Esophagus squamous epithelium (tissue), 5 donors: ENCODE measurements at places on chromosomes 2 and 18.

GRCh38 chr18:51765606-51766360 is 568.3 kb upstream of the MEX3C start:
- DNase-seq, result no peak

- DNase-seq, result no peak
Observed at GRCh38 chr2:221853297-221853696, 281.2 kb upstream of the EPHA4 start.

DNA sequence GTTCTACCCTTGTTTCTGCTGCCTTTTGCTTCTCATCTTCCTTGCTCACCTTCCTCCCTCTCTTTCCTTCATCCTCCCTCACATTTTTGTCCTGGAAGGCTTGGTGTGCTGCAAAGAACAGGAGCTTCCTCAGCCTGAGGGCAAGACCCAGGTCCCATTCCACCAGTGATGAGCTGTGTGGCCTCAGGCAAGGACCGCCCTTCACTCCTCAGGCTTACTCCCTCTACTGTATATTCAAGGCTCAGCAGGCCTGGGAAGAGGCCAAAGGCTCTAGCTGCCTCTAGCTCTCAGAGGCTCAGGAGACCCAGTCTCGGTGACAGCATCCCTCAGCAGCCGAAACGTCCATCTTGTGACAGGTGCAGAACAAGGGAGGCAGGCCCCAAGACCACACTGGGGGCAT is 97.5 kb downstream of the MRO start:
- DNase-seq, result no peak

DNA sequence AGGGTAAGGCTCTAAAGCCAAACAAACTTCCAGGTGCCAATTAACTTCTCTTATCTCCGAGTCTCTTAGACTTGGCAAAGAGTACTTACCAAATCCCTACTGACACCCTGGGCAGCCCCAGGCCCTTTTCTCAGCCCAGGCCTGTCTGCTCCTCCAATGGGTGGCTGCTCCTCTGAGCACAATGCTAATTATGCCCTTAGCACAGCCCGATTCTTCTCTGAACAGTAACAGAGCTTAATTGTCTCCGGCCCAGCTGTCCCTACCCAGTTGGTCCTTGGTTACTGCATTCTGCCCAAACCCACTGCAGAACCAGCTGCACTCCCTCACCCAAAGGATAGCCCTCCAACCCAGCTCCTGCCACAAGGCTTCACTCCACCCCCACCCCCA is 110.3 kb downstream of the SMAD7 start:
- no peak for DNase-seq
